ENCODE measurements at places on chromosomes 11 and 22.
A peak's percentile ranks its signal among the peaks of the same experiment; 100 is the strongest.

DNA sequence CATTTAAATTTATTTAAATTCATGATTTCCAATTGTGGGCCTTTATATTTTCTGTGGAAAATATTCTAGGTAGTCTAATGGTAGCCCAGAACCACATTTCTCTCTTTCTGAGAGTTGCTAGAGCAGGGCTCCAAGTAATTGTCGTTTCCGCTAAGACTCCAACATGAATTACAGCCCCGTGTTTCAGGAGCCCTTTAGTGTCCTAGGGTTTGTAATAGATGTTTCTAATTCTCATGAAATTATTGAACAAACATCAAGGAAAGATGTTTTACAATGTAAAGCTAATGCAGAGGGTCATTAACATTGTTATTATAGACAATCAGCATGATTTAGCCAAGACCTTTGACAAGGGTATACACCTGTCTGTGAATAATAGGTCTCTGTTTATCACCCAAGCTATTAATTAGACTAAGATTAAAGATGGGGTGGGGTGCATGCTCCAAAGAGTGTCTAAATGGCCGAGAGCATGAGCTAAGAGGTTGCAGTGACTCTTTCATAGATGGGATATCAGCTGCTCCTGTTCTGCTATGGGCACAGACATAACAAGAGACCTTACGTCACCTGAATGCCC lies 81.8 kb upstream of the NTM start:
- no peak for DNase-seq

DNA sequence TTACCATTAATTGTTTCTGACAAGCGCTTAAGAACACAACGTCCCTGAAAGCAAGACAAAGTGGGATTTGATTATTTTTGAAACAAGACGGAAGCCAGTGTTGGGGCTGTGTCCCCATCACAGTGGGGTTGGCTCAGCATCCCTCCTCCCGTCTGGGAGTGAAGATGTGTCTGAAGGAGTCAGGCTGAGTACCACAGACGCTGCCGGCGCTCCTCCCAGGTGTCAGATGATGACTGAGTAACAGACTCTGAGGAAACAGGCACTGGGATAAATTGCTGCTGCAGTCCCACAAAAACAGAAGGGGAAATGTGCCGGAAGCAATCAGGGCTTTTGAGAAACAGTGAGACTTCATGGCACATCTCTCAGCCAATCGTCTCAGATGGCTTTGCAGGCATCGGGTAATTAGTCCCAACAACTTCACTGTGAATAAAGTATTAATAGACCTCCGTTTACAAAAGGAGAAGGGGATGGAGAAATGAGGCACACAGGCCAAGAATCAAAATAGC lies 266.7 kb downstream of the OPCML start:
- no peak for DNase-seq

DNA sequence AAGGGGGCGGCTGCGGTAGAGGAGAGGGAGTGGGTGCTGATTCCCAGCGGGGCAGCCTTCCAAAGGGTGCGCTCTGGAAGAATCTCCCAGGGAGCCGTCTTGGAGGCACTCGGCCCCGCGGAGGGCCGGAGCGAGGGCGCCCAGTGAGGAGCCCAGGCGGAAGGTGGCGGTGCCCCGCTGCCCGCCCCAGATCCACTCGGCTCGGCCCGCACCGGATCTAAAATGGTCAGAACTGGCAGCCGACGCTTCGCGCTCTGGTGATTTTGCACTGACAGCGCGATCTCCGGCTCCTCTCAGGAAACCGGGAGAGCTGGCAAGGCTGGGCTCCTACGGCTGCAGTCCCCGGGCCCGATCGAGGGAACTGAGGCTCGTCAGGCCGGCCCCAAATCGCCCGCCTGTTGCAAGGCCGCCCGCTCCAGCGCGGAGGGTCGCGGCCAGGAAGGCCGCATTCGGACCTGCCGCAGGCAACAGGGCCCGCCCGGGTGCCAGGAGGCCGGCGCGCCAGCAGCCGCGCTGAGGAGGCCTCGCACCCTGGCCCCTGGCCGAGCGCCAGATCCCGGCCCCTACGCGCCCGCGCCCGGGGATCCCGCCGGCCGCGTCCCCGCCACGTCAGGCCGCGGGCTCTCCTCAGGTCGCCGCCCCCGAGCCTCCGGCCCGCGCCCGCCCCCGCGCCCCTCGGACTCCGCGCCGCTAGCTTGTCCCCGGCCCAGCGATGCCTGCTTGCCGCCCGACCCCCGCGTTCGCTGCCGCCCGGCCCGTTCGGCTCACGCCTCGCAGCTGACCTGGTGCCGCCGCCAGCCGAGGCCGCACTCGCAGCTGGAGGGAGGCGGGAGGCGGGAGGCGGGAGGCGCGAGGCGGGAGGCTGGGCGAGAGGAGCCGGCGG lies at the start of gene KLHL22:
TSS of gene KLHL22 (minus strand) at position 818 of the 883 bp plus-strand sequence. CDS start 6,584 bp downstream, outside the sequence.
- peak; percentile 67 for DNase-seq

DNA sequence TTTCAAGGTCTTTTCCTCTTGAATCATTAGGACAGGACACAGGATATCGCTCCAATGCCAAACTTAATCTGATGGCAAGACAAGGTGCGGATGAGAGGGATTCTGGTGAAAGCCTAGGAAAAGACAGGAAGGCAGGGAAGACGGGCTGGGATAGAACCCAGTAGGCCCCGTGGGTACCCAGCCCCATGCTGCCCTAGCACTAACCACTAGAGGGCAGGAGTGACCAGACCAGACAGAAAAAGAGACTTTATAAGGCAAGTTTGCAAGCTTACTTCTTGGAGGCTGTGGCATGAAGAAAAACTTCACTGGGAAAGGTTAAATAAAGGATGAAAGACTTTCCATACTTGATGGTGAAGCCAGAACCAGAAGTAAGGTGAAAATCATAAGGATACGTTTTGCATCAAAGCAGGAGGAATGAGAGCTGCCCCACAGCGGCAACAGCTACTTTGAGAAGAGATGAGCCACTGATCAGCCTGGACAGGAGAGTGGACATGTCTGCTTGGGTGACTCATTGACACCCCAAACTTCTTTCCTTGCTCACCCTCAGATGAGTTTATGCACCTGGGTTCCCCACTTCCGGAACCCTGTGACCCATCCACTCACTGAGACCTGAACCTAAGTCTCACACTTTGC lies 39.8 kb downstream of the SYN3 start:
- DNase-seq: no peak

DNA sequence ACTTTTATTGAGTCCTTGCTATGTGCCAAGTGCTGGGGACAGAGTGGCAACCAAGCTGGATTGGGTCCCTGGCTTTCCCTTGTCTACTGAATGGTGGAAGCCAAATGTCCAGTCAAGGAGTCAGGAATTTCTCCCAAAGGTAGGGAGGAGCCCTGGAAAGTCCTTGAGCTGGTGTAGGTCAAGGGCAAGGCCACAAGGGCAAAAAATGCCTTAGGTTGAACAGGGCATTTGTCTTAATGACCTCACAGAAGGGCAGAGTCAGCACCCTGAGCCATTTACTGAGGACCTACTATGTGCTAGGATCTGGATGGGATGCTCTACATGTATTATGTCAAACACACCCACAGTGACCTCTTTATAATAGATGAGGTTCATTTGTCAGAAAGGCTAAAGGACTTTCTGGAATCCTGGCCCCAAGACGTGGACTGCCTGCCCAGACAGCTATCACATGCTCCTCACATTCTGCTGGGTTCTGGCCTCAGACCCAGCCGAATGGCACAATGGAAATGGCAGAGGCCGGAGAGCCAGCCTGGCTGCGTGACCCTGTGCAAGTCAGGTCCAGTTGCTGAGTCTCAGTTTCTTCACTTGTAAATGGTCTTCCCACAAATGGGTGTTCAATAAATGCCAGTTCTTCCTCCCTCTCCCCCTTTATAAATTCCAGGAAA lies 17.7 kb downstream of the MOGAT2 start:
- DNase-seq: no peak

DNA sequence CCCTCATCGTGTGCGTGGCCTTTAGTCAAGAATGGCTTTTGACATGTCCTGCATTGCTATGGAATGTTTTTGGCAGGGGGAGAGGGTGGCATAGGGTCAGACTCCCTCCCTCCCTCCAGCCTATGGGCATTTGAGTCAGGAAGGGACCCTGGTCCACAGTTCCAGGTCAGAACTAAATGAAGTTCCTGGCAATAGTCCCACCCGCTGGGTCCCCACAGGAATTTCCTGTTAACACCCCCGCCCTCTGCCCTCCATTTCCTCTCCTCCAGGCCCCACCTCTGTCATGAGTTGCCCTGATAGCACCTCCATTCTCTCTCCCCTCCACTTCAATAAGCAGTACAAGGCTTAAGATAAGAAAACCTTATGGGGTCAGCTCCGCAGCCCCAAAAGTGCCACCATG lies 40.8 kb upstream of the LMO2 start:
- no peak for DNase-seq

DNA sequence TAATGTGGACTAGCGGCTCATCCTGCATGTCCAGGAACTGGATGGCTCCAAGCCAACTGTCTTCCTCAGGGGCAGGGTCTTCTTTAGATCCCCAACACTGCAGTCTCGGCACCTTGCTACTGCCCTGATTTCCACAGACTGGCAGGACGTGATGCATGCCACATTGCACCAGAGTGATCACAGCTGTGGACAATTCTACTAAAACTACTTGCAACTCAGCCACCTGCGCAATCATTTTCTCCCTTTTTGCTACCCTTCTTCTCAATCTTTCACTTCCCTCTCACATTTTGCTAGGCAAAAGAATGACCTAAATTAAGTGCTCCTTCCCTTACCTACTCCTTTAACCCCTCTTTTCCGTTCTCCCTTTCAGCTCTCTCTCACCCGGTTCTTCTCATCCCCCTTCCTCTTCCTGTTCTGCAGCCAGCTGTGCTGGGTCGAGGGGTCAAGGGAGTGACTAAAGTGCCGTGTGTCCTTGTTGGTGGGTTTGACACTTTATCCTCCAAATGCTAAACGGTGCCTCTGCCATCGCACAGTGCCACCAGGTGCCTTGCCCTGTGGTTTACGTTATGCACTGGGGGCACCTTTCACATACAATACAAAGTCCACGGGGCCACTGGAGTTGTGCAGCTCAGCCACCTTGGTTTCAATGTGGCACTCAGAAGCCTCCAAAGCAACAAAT lies 11.5 kb upstream of the PEX26 start:
- DNase-seq: no peak

DNA sequence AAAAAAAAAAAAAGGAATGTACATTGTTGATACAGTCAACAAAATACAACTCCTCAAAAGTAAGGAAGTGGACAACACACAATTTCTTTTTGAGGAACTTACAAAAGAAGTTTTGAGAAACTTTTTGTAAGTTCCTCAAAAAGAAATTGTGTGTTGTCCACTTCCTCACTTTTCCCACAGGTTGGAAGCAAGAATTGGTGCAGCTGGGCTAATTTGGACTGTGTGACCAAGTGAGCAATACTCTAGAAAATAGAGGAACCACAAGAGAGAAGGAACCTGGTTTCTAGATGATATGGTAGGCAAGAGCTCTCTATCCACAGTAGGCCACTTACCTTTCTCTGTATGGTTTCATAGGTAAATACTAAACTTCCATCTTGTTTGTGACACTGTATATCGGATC lies 1053.8 kb downstream of the LRRC4C start:
- no peak for DNase-seq

GRCh38 chr11:12172493-12173013 lies 62.2 kb downstream of the MICAL2 start:
- DNase-seq: no peak

- DNase-seq: no peak
Observed at GRCh38 chr22:19884954-19885751, 30.5 kb upstream of the GNB1L start.

DNA sequence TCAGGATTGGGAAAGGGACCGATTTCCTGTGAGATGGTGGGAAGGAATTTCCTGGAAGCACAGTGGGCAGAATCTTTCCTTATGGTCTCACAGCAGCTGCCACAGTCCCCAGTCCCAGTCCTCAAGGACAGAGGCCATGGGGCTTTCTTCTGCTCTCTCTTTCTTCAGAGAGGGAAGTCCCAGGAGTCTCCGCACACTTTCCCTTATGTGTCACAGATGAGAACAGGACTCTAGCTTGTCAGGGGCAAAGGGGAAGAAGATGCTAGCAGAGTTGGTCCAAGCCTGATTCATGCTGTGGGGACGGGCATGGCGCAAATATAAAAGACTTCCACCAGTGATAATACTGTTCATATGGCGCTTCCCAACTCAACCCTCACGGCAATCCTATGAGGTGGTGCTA lies 7.5 kb upstream of the PPFIA1 start:
- DNase-seq: no peak

GRCh38 chr11:85752890-85753581 lies 57.9 kb downstream of the SYTL2 start:
- DNase-seq: no peak

DNA sequence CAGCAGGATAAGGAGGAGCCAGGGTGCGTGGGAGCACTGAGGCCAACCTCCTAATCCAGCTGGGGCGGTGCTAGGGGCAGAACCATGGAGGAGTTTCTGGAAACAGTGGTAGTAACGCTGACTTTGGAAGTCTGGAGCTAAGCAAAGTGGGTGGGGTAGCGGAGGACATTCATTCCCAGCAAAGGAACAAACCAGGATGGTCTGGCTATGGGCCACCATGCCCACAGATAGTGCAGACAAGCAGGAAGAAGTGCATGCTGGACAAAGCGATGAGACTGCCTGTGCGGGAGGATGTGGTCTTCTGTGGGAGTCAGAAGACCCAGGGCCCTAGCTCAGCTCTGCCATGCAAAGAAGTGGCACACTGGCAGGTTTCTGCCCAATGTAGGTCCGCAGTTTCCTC lies 71.6 kb upstream of the CSNK2A3 start:
- DNase-seq: no peak

GRCh38 chr11:115452241-115452640 lies 52.0 kb downstream of the CADM1 start:
- DNase-seq: no peak

DNA sequence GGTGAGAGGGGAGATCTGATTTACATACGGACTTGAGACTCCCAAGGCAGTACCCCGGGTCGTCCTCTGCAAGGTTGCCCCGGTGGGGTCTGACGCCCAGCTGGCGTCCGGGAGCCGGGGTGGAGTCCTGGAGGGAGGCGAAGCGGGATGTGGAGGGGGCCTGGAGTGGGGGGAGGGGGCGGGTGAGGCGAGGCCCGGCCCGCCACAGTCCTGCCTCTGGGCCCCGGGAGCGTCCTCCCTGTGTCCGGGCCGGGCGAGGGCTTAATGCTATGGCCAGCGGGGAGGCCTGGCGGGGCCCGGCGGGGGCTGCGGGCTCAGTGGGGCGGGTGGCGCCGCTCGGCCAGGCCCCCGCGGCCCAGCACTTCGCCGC lies 2.4 kb upstream of the MYBPC3 start:
- no peak for DNase-seq

DNA sequence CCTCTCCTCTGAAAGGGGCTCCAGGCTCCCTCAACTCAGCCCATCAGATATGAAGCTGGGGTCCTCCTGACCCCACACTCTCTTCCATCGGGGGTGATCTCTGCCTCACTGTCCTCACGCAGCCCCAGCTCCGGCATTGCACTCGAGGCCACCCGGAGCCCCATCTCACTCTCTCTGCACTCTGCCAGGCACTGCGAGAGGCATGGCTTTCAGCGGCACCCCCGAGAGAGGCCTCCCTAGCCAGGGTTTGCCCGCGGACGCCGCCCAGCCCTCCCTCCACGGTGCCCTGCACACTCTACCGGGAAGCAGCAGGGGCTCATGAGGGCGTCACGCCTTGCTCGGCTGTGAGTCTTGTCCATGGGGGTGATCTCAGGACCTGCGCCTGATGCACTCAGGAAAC lies 436.2 kb downstream of the BRD1 start:
- DNase-seq: no peak

- DNase-seq: no peak
Observed at GRCh38 chr11:126284829-126285228, 1.9 kb downstream of the TIRAP start.

- peak; percentile 91 for DNase-seq
Observed at GRCh38 chr11:119626871-119627270, 102.1 kb downstream of the NECTIN1 start.

GRCh38 chr22:37208401-37209139 lies 3.7 kb downstream of the SSTR3 start:
- DNase-seq: peak; percentile 83

GRCh38 chr11:118209033-118209432 lies 15.8 kb downstream of the JAML start:
- DNase-seq: no peak

All from NCI-H524 (cell line).